Stimulated activated CD8-positive, alpha-beta memory T cell treated with anti-CD3 and anti-CD28 coated beads, Interleukin-4, amount 100 ng/mL, for 1 hour (primary cell): ENCODE measurements at places on chromosomes 2 and 18.

- DNase-seq: no peak
Measured at GRCh38 chr18:44584900-44585299, 95.8 kb upstream of the SETBP1 start.

GRCh38 chr2:4107179-4107578 is 403.8 kb downstream of the DCDC2C start:
- no peak for DNase-seq

DNA sequence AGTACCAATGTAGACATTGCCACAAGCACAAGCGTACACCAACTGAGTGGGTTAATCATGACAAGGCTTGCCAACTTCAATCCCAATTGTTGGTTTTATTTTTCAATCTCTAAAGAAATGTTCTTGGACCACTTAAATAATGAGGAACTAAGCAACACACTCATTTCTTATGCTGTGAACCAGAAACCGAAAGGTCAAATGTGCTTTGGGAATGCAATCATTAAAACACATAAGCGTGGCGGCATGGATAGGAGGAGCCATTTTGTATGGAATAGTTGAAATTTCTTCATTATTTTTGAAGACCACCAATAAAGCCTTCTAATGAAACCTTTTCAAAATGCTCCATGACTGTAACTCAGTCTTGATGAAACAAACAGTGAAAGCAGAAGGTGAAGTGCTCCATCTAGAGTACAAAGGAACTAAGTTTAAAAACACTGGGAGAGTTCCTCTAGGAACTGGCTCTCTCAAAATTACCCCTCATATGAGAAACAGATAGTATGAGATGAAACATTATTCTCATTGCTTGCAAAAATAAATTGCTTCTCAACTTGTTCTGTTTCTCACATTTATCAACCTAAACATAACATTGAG is 113.2 kb upstream of the CHST9 start:
- DNase-seq: no peak

- DNase-seq: no peak
Measured at GRCh38 chr2:238864207-238865014, 16.5 kb downstream of the TWIST2 start.
